ENCODE measurements at places on chromosomes 3 and 15. TPM values are rescaled to one million over a fixed set of nuclear protein-coding genes. Genes with fewer than 3 reads are reported as not detected.

SKIL gene
- 66.0 TPM for polyA plus RNA-seq

HTR3E gene
- polyA plus RNA-seq, result not detected

XCR1 gene
- 0.15 TPM for polyA plus RNA-seq

PRRT3 gene
- 4.4 TPM for polyA plus RNA-seq

SEMA3G gene
- polyA plus RNA-seq, result 19.1 TPM

SHC4 gene
- polyA plus RNA-seq, result 3.1 TPM

ADCY5 gene
- 10.6 TPM for polyA plus RNA-seq

RAB6B gene
- polyA plus RNA-seq, result 15.3 TPM

EFL1 gene
- polyA plus RNA-seq, result 21.7 TPM

TMC3 gene
- polyA plus RNA-seq, result 0.17 TPM

GOLGA6L7 gene
- 1.1 TPM for polyA plus RNA-seq

ROPN1B gene
- 1.6 TPM for polyA plus RNA-seq

SPINK8 gene
- polyA plus RNA-seq, result 0.43 TPM

IMPG2 gene
- 0.76 TPM for polyA plus RNA-seq

ABI3BP gene
- polyA plus RNA-seq, result 26.8 TPM

NGLY1 gene
- polyA plus RNA-seq, result 46.6 TPM

A4GNT gene
- 1.8 TPM for polyA plus RNA-seq

Data from left kidney (tissue), 8 donors.